ENCODE measurements at places on chromosomes 7 and 10.

DNA sequence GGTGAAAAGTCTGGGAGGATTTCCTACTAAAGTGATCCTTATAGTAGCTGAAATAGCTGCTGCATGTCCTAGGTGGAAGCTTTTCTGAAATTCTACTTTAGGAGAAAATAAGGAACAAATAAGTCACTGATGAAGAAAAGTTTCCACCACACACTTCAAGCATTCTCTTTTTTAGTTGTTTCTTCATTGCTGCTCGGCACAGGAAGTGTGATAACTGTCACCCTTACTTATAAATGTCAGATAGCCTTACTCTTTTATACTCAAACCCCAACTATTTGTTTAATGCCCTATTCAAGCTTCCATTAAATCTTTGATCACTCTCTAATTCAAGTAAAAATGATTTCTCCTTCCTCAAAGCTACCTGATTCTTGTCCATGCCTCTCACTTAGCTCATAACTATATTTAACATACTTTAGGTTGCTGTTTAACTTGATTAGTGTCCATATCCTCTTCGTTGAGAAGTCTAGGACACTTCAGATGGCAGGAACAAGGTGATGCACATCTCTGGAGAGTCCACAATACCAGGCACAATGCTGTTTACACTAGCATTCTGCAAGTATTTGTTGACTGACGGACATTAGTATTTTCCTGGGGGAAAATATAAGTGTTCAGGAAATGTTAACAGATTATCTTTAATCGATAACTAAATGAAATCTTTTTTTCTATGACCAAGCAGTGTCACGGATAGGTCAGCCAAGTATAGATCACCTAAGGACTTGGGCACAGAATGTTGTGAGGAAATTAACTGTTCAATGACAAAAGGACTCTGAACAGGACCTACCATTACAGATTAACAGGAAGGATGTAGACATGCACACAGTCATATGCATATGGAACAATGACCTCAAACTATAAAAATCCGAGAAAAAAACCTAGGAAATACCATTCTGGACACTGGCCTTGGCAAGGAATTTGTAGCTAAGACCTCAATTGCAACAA is 67.4 kb downstream of the ZNF438 start:
- DNase-seq = no peak

GRCh38 chr10:3231951-3232730 is 59.6 kb upstream of the PITRM1 start:
- no peak for DNase-seq

GRCh38 chr10:92054807-92055206 is 131.2 kb downstream of the BTAF1 start:
- no peak for DNase-seq

DNA sequence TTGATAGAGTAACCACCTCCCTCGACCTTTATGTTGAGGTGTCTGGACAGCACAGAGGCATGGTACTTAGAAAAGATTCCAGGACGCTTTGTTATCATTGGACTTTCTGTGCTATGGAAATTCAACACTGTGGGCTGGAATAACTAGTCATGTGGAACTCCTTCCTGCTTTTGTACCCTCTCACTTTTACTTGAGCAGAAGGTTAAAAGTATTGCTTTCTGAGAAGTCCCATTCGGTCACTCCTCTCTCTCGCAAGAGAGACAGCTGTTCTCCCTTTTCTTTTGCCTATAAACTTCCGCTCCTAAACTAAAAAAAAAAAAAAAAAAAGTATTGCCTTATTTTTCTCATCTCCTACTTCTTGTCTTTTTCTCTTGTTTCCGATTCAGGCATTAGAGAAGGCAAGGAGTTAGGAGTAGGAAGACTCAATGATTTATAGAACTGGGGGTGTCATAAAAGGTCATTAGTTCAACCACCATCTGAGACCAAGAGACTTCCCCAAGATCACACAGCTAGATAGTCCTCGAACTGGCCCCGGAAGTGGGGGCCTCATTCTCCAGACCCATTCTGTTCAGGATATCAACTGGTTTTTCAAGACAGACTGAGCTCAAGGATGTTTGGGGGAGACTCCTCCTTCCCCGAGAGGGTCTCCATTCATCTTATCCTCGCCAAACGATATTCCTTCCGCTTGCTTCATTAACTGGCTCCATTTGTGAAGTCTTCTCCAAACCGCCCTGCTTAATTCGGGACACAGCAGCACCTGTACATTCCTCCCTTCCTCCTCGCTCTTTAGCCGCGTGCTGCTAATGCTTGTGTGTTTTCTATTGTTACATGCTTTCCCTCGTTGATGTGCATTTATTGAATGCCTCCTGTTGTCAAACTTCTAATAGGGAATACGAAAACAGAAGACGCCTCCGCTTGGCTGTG is 995 bp upstream of the INPP5F start:
- no peak for DNase-seq

- no peak for DNase-seq
Measured at GRCh38 chr7:609365-609764, 89.7 kb upstream of the PDGFA start.

DNA sequence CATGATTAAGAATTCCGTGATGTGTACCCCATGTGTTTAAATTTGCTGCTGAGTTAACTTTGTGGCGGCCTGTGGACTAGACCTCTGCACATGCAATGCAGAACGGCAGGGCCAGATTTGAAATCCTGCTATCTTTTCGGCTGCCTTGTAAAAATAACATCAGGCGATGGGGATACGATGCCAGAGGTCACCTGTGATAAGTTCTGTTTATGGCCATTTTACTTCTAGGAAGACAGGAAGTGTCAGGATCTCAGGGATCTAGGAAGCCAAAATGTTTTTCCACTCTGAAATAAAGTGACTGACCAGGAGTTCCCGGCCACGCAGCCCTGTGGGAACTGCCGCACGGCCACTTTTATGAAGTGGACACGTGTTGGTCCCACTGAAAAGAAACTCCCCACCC is 77.5 kb downstream of the EGFR start:
- DNase-seq = no peak

GRCh38 chr10:3775696-3776551 is 9.1 kb downstream of the KLF6 start:
- no peak for DNase-seq

DNA sequence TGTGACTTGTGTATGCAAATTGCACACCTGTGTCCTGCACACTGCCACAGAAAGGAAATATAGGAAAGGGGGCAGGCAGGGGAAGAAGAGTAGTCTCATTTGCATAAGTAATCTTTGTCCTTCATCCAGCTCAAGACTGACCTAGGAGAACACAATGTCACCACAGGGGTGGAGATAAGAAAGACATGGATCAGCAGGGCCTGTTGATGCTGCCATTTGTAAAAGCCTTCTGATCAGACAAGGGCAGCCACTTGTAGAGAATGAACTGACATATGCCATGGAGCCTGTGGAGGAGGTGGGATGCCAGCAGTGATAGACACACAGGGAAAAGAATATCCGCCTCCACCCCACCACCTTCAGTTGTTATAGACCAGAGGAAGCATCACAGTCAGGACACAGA is 528.9 kb downstream of the HTR7 start:
- no peak for DNase-seq

GRCh38 chr7:148688526-148688925 is 10.2 kb upstream of the CUL1 start:
- no peak for DNase-seq

DNA sequence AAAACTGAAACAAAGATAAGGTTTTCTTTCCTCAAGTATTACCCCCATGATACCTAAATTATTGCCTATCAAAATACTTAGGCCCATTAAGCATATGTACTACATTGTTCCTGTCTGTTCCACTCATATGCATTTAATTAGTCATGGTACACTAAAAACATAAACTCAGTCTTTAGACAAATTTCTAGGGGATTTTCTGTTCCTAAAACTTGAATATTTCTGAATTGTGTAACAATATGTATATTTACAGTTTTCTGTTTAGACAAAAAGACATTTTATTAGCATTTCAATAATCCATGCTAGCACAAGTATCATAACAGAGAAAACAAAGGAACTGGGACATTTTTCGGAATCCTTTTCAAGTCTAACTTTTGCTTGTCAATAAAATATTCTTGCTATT is 234.2 kb downstream of the CRPPA start:
- no peak for DNase-seq

DNA sequence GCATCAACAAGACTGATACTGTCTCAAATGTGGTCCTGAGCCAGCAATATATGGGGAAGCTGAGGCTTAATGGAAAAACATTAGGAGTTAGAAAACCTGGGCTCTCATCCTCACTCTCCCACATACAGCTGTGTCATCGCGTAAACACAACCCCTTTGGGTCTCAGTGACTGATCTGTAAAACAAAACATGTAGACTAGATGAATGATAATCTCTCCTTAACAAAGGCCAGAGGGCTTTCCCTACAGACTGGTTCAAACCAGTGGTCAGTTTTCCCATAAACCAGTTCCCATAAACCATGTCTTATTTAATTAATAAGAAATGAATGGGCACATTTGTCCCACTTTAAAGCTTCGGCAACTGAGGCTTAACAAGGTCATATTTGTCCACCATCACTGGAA is 48.1 kb downstream of the OSBPL3 start:
- DNase-seq = no peak

DNA sequence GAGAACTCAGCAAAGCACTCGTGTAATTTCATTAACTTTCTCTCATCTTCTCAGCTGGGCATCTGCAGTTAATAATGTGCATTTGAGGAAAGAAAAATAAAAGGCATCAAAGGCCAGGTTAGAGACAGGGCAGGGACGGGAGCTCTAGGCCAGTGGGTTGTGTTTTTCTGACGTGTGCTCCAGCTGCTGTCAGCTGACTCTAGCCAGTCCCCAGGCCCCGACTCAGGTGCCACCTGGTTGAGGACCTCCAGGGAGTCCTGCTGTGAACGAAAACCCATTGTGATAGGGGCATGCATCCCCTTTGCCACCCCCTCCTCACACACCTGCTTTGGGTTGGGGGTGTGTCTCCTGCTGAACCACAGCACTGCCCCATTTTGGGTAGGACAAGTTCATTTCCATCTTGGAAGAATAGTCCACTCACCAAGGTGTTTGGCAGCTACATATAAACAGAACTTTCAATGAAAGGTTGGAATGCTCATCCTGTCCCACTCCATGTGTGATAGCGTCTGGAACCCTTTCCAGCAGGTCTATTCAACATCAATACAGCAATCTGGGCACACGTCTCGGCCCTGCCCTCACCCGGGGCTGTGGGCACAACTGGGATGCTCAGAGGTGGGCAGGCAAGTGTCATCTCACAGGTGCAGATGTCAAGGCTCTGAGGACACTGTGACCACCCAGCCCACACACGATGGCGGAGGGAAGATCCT is 146.1 kb upstream of the FAM20C start:
- no peak for DNase-seq

DNA sequence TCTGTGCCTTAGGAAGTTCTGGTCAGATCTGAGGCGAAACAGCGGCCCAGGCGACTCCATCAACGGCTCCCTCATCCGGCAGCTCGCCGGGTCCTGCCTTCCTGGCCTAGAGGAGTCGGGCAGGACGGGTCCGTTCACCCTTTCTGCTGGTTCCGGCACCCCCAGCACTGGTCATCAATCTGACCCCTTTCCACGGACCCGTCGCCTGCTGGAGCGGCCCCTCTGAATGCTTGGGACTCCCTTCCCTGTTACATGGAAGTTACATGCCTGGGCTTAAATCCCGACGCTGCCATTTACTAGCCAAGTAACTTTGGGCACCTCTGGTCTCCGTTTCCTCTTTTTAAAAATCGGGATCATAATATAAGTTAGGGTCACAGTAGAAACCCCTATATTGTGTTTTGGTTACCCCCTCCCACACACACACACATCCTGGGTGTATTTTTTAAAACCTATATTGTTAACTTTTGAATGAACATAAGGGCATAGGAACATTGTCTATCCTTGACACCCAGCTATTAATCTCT is 607 bp upstream of the GGCT start:
- no peak for DNase-seq

GRCh38 chr10:132916421-132916841 is 25.9 kb downstream of the CFAP46 start:
- no peak for DNase-seq

- peak; percentile 29 for DNase-seq
Measured at GRCh38 chr7:116687801-116688201, 15.8 kb downstream of the MET start.

- peak; percentile 49 for DNase-seq
Measured at GRCh38 chr10:112949875-112950507, at the start of gene TCF7L2. Gene TCF7L2, plus strand, starts transcription at chr10:112950247. Its CDS starts 510 bp downstream, at chr10:112950757.

- DNase-seq = no peak
Measured at GRCh38 chr7:74364061-74364460, 74.9 kb downstream of the CLIP2 start.

DNA sequence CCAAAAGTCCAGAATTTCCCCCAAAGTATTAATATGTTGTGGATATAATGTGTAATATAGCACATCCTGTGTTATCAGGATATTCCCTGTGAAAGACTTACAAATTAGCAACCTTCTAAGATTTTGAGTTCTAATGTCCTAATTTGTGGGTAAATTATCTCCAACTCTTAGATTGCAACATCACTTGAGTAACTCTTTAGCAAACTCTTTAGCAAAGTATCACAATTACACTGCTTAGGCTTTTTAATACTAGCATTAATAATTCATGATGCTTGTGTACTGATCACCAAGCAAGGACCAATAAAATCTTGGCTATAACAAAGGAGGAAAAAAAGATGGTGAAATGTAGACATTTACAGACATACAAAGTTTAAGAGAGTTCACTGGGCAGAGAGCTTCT is 27.7 kb downstream of the HIP1 start:
- DNase-seq = no peak

DNA sequence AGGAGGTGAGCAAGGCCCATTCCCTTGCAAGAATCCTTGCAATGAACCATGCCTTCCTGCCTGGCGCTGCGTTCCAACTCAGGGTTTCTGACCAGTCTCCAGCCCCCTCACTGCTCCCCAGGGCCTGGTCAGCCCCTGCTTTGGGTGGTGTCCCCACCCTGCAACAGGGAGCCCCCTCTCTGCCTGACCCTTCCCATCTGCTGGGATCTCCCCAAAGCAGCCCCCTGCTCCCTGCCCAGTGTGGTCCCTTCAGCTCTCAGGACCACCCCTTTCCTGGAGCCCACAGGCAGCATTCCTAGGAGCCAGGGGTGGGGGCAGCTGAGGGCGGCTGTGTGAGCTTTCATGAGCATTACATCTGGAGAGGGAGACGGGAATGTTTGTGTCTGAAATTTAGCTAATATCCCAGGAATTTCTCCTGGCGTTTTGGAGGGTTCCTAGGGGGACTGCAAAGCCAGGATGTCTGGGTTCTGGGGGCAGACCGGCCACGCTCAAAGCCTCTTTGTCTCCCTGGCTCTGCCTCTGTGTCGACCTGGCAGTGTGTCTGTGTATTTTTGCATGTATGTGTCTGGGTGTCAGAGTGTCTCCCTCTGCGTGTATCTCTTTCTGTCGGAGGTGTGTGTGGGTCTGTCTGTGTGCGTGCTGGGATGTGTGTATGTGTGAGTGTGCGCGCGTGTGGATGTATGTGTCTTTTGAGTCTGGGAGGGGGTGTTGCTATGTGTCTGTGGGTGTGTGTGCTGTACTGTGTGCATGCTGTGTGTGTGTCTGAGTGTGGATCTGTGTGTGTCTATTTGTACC is 300.5 kb upstream of the ZMIZ1 start:
- no peak for DNase-seq
